A549 treated with CpdA at 1 μM for 4 hours (cell line): ENCODE measurements at places on chromosomes 4 and X. TPM values are rescaled to one million over a fixed set of nuclear protein-coding genes. Genes with fewer than 3 reads are reported as not detected.

MAGEC1 gene
- 0.01 to 0.10 TPM (median 0.05 TPM) in 4 of 5 replicates, not detected in the other for total RNA-seq

PRRG3 gene
- not detected in 5 replicates for total RNA-seq

PIGA gene
- total RNA-seq: 7.6 to 14.6 TPM (median 8.8 TPM) in 5 replicates

SERTM2 gene
- total RNA-seq: not detected in 5 replicates

RASSF6 gene
- 0.57 to 0.90 TPM (median 0.83 TPM) in 5 replicates for total RNA-seq

ATP2B3 gene
- 0.06 to 0.15 TPM (median 0.07 TPM) in 5 replicates for total RNA-seq
